Stimulated activated CD8-positive, alpha-beta memory T cell treated with anti-CD3 and anti-CD28 coated beads, Interleukin-7, amount 100 ng/mL, for 24 hours (primary cell): ENCODE measurements at places on chromosomes 7 and 10.

DNA sequence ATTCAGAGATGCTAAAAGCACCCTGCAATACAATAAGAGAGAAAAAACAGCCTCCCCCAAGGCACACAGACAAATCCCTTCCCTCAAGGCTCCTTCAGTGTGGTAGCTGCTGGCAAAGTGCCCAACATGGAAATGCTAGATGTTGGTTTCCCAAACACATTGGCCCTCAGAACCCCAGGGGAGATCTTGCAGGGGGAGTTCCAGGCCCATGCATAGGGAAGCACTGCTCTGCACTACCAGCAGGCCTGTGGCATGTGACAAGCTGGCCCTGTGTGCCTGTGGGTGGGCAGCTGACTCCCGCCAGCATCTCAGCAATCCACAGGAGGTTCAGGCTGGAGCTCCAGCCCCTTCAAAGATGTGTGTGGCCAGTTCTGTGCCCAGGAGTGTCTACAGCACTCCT lies 16.8 kb upstream of the CSGALNACT2 start:
- no peak for DNase-seq

GRCh38 chr7:100627238-100627549 lies 14.2 kb downstream of the TFR2 start:
- DNase-seq, result no peak

DNA sequence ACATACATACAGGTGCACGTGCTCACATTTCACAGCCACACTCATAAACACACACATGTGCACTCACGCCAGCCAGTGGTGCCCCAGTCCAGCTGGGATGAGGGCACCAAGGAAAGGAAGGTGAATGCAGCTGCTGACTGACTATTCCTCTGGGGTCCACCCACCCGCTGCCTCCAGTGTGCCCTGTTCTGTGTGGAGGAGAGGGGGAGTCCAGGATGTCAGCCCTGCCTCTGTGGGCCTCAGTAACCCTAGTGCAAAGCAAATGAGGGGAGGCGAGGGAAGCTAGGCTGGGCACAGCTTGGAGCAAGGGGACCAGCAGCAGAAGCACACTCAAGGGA lies 57.6 kb downstream of the YKT6 start:
- no peak for DNase-seq

- DNase-seq, result no peak
Observed at GRCh38 chr7:67006965-67007364, 10.3 kb downstream of the TYW1 start.

- DNase-seq, result no peak
Observed at GRCh38 chr7:82362129-82362706, 81.4 kb downstream of the CACNA2D1 start.

DNA sequence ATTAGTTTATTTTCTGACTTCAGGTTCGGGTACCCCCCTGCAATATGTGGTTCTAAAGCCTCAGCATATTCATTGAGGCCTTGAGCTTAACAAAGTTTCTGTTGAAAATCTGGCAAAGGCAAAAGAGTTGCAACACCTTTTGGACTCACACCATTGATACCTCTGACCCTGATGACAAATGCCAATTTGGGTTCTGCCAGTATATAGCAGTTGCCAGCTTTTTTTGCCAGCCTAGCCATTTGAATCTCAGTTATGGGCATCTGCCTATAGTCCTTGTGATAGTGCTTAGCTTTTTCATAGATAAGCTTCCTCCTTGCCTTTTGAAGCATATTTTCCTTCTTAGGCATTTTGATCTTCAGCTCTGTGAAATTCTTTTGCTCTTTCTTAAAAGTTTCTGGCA lies 31.9 kb downstream of the LIPJ start:
- no peak for DNase-seq

DNA sequence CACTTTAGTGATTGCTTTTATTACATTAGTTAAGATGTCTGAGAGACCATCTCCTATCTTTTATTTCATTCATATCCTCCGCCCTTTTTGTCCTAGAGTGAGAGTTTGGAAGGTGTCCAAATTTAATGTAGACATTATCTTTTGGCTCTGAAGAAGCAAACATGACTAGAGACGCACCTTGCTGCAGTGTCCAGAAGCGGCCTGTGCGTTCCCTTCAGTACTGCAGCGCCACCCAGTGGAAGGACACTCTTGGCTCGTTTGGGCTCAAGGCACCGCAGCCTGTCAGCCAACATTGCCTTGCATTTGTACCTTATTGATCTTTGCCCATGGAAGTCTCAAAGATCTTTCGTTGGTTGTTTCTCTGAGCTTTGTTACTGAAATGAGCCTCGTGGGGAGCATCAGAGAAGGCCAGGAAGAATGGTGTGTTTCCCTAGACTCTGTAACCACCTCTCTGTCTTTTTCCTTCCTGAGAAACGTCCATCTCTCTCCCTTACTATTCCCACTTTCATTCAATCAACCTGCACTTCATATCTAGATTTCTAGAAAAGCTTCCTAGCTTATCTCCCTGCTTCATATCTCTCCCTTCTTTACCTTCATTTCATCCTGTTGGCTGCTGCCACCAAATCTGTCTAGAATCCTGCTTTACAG lies 10.4 kb upstream of the CLCN1 start:
- DNase-seq, result peak; percentile 50

DNA sequence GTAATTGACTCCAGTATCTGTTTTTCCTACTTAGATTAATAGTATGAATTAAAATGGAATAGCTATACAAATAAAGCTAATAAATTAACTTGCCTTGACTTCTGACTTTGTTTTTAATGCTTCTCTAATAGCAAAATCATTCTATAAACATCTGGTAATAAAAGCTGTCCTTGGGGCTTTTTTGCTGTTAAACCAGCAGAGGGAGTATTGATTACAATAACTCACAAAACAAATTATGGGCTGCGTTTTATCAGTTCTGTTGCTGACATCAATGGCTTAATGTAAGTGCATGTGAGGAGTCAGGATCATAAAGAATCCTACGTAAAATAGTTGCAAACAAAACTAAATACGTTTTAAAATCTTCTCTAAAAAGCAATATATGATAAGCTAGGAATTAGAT lies 667.8 kb downstream of the PCDH15 start:
- DNase-seq, result no peak

DNA sequence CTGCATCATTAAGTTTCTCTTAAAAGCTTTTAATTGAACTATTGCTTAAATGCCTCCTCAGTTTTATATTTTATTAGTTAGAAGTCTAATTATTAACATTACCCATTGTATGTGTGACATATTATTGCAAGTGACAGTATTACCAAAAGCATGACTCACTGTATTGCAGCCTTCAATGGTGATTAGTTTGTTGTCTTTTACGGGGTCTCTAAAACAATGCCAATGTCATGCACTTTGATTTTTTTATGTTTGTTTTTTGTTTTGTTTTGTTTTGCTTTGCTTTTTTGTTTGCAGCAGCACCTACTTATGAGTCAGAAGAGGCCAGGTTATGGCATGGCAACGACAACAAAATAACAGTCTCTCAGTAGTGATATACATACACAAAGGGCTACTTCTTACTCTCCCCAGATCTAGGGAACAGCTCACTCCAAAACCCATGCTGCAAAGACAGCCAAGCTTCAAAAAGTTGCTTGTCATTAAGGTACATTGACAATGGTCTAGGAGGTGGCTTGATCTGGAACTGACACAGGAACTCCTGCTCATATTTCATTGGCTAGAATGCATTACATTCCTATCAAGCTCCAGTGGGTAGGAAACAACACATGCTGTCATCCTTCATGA lies 293.7 kb upstream of the POM121L12 start:
- DNase-seq, result no peak
